ENCODE measurements at places on chromosomes 7 and 10.

DNA sequence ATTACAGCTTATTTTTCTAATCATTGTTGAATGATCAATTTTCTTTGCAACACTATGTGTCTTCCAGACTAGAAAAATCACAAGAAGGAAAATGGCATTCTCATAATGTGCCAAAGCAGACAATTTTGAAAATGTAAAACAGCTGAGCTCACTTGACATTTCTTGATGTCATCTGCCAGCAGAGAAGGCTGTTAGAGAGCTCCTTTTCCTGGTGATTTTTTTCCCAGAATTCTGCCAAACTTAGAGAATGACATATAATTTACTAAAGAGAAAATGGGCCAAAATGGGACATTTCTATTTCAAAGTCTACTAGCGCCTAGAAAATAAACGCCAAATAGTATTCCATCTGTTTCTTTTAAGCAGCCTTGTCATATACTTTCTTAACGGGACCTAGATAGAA is 88.9 kb upstream of the CSTF2T start:
- DNase-seq, result no peak

DNA sequence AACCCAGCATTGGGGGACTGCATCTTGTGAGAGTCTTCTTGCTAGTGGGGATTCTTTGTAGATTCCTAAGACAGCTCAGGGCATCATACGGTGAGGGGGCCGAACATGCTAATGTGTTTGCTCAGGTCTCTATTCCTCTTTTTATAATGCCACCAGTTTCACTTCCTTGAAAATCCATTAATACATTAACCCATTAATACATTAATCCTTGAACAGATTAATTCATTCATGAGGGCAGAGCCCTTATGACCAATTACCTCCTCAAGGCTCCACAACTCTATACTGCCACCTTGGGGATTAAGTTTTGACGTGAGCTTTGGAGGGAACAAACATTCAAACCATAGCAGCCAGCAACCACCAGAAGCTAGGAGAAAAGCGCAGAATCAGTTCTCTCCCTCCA is 67.2 kb upstream of the POT1 start:
- DNase-seq, result no peak

DNA sequence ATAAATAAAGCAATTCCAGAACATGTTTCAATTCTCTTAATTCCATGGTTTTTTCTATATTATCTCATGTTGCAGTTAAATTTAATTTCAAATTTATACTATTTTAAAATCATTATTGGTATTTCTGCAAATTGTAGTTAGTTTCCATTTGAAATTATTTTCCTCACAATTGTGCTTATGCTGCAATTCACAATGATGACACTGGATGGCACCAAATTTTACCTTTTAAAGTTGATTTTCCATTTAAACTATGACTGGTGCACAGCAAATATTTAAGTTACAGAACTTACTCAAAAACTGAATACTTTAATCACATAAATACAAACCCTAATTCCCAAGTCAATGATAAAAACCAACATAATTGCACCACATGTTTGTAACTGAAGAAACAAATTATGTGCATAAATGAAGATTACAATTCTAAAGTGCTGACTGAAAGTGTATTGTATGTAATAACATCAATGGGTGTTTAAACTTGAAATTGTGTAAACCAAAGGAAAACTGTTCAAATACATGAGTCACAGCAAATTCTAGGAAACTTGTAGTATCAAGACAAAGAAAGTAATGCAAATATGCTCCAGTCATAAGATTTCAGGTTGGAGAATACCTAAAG is 75.3 kb upstream of the AASS start:
- no peak for DNase-seq

GRCh38 chr7:71723859-71724258 is 591.9 kb downstream of the GALNT17 start:
- DNase-seq, result no peak

- DNase-seq, result no peak
These were observed 5.6 kb downstream of the CCSER2 start for GRCh38 chr10:84333864-84334451.

GRCh38 chr10:75358835-75359421 is 42.6 kb downstream of the ZNF503 start:
- DNase-seq, result no peak

DNA sequence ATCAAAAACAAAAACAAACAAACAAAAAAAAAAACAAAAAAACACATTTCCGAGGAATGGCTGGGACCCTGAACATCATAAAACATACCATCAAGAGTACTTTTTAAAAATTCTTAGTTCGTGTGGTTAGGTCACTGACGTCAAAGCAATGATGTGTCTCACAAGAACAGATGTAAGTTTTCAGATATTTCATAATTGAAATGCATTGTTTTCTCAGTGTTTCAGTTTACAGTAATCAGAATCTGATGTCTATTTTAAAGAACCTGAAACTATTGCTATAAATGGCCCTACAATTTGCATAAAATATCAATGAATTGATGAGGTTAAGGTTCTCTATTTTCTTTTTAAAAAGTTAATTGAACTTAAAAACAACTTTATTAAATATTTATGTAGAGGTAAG is 103.7 kb upstream of the HGF start:
- no peak for DNase-seq

- no peak for DNase-seq
These were observed 5.8 kb upstream of the ZNF736 start for GRCh38 chr7:64308016-64308270.

Data from sigmoid colon (tissue), 7 donors.